ENCODE measurements at places on chromosomes 1 and 21.

GRCh38 chr1:11648732-11649158 lies 5.5 kb downstream of the FBXO2 start:
- no peak for DNase-seq

DNA sequence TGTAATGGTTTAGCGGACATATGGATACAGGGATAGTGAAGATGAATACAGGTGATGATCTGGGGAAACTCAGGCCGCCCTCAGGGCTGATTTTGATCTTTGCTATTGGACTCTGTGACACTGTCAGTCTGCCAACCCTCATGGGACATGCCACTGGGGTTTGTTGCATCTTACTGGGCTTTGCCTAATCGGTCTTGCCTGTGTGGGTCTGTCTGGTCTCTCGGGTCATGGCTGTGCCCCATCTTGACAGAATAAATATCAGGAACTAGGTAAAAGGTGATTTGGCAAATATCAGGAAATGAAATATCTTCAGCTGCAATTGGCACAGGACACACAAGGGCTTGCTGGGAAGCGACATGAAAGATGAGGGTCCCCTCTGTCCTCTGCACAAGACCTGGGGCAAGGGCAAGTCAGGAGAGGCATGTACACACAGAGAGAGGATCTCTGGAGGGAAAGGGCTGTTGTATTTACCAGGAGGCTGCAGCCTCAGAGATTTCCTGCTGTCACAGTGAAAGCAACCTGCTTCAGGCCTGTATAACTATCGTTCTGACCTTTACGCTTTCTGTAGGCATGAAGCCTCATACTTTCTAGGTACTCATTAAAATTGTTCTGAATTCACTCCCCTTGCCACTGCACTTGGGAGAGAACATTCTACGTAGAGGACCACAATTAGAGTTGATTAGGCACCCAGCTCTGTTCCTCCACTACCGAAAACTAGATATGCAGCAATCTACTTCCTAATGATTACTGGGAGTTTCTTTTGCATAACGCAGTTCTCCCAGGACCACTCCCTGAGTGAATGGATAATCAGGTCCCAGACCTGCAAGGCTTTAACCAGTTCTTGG lies 52.0 kb upstream of the GADD45A start:
- DNase-seq: no peak

DNA sequence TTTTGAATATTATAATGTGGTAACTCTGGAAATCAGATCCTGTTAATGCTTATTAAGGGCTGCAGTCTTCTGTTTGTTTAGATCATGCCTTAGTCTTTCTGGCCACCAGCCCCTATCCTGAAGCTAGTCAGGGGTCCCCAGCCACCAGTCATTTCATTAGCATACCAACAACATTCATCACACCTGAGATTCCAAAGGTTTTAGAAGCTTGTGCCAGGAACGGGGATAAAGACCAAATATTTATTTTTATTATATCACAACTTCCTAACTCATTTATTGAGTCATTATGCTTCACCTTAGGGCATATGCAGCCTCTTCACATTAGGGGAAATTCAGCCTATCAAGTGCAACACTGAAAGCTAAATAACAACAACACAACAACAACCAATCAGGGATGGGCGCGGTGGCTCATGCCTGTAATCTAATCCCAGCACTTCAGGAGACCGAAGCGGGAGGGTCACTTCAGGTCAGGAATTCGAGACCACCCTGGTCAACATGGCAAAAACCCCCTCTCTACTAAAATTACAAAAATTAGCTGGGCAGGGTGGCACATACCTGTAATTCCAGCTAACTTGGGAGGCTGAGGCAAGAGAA lies 2.9 kb upstream of the PSEN2 start:
- no peak for DNase-seq

- DNase-seq: no peak
These were observed 14.1 kb downstream of the F5 start for GRCh38 chr1:169572187-169572586.

DNA sequence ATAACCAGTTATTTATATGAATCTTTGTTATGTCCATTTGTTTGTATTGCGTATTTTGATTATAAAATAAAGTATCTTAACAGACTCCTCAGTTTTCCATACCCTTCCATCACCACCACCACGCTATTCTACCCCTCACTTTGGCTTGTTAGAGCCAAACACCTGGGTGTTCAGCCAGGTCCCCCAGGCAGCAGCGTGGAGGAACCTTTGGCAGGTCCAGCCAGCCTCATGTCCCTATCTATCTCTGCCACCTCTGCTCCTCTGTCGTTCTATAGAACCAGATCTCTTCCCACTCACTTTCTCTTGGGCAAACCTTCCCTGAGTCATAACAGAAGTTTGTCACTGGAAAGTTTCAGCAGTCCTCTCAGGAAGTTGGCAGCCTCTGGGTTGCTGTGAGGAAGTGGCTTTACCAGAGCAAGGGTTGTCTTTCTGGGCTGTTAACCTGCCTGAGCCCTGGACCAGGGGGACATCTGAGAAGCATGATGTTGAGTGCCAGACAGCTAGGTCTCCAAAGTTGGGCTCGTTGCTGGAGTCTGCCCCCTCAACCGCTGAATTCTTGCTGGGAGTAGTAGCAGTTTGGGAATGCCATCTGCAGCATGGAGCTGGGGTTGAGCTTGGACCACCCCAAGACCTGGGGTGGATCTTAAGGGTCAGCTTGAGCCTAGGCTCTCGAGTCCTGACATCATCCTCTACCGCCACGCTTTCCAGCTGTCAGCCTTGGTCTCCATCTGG lies 996 bp upstream of the SH3BGRL3 start:
- DNase-seq: no peak

GRCh38 chr1:53473463-53473862 lies 14.3 kb downstream of the DMRTB1 start:
- no peak for DNase-seq

- DNase-seq: no peak
These were observed 8.1 kb downstream of the PRMT2 start for GRCh38 chr21:46643379-46644177.

- DNase-seq: no peak
These were observed 1595.4 kb downstream of the PLA2G4A start for GRCh38 chr1:188424176-188424575.

DNA sequence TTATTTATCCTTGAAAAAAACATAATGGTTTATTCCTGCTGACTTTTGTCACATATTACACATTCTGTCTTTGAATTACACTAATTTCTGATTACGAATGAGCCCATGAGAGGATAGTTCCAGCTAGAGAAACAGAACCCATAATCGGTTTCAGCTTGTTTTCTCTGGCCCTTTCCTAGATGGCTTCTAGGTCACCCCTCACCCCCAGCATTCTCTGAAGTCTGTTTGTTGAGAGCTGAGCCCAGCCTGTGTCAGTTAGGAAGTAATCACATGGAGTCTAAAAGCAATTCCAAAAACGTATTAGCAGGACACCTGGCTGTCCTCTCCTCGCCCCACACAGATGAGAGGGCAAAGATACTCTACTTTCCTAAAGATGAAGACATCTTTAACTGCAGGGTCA lies 48.9 kb downstream of the KIAA1614 start:
- no peak for DNase-seq

Measured in stimulated activated CD8-positive, alpha-beta memory T cell treated with anti-CD3 and anti-CD28 coated beads, Interleukin-4, amount 100 ng/mL, for 1 hour (primary cell).